ENCODE measurements at places on chromosomes 5 and 9.

DNA sequence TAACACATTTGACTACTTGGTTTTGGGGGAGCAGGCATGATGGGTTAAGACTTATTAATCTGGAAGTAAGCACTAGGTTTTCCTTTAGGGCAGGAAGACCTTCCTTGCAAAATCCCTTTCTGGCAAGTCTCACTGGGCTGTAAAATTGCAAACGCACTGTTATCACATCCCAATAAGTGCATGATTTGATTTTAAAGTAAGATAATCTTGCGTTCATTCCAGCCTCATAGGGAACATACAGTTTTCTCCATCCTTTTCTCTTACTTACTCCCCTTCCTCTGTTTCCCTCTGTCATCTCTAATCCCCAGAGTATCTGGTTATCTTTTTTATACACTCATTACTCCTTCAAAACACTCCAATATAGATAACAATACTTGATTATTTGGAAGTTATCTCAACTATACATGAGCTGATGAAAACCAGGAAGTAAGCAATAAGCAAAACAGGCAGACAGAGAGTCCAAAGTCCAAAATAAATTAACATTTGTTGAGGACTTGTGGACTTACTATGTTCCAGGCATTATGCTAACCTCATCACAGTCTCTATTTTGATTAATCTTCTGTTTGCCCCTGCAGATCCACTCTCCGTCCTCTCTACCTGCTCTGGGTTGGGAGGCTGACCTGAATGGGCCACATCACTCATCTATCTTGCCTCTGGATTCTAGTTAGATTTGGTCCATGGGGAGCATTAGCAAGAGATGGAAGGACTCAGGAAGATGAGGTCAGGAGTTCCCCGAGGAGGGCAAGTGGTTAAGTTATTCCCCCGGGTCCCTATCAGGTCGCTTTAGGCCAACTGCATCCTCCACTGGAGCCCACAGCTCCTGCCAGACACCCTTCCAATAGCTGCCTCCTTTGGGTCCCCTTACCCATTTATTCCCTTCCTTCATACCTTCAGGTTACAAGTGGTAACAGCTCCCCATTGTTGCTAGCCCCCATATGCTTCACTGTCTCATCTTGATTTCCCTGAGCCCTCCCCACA, 60.2 kb downstream of the SLC22A5 start:
- no peak for DNase-seq

DNA sequence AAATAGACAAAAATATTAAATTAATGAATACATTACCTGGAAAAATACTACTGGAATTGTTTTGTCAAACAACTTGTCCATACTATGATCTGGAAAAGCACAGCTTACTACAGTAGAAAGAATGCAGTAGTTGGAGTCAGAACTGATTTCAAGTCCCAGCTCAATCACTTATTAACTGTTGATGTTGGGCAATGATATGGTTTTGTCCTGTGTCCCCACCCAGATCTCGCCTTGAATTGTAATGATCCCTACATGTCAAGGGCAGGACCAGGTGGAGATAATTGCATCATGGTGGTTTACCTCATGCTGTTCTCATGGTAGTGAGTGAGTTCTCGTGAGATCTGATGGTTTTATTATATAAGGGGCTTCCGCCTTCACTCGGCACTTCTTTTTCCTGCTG, 247.5 kb downstream of the CD180 start:
- no peak for DNase-seq

DNA sequence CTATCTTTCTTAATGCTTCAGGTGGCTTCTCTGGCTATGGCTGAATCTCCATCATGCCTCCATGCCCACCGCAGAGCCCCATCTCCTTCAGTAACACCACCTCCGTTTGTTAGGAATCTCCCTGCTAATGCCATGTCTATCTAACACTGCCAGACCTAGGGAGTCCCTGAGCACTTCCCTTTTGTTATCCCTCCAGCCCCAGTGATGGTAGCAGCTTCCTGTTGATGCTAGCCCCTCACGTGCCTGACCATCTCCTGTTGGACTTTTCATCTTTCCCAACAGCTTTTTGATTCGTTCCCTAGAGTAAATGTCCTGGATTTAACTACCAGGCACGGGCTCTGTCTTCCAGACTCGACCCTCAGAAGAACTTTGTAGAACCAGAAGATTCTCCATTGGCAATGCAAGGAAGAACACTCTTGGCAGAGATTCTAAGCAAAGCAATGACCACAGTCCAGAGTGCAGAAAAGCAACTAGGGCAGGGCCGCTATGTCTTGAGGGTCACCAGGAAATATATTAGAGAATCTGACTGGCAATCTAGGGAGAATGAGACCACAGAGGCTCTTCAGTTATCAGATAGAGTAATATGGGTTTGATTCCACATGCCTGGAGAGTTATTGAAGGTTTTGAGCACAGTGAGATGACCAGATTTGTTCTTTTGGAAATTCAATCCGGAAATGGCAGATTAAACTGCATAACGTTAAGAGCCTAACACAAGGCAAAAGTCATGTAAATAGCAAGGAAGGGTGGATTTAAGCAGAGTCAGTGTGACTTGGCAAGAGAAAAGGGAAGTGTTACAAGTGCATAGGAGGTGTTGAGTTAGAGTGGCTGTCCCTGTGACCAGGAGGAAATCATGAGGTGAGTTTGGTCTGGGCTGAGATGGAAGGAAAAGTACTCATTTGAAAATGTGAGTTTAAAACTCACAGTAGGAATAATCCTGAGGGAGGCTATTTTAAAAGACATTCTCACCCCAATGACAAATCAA, 555.2 kb downstream of the ACTL7B start:
- peak; percentile 11 for DNase-seq

GRCh38 chr9:37953775-37954437, 50.0 kb upstream of the SLC25A51 start:
- DNase-seq, result no peak

GRCh38 chr9:86535406-86535915, 181.3 kb upstream of the TUT7 start:
- no peak for DNase-seq

GRCh38 chr5:114362197-114362976, 517 bp downstream of the KCNN2 start:
- no peak for DNase-seq

- no peak for DNase-seq
These were observed 38.8 kb upstream of the RGMB start for GRCh38 chr5:98734646-98735045.

DNA sequence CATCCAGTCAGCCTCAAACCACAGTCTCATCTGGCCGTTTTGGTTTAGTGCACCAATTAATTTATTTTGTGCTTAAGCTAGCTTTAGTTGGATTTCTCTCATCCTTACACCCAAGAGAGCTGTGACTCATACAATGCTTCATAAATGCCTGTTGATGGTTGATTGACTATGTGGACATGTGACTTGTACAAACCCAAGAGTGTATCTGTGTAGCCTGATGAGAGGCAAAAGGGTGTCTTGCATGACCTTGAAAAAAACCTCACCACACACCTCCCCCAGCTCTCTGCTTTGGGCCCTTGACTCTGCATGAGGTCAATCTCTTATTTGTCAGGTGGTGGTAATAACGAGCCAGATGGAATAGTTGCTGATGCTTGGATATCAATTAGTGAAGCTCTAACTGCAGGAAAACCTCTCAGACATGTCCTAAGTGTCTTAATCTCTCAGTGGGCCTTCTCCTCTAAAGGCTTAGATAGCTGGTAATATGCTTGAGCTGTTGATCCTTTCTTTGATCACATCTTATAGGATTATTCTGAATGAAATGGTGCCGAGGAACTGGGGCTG, 10.6 kb upstream of the GLRA1 start:
- DNase-seq, result no peak

- DNase-seq, result no peak
These were observed 163.7 kb downstream of the COL23A1 start for GRCh38 chr5:178426326-178427130.

DNA sequence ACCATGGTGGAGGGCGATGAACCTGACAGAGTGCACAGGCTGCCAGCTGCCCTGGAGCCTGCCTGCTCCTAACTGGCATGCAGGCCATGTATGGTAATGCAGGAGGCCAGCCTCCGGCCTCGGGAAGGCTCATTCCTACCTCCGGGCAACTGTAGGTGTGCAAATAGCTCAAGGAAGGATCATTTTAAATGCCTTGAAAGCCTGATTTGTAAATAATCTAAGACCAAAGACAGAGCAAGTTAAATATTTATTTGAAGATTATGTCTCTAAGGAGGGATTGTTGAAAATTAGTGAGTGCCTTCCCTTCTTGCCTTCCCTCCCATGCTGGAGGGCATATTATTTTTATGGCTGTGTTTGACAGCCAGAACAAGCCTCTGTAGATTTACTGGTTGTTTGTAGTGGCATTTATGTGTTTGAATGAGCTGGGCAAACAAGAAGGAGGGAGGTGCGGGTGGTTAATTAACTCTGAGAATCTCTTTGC, 285.7 kb upstream of the TUT7 start:
- DNase-seq, result no peak

GRCh38 chr9:124558777-124559470, 51.7 kb upstream of the NR5A1 start:
- no peak for DNase-seq

GRCh38 chr5:53476531-53477480, 3.6 kb upstream of the FST start:
- peak; percentile 69 for DNase-seq

DNA sequence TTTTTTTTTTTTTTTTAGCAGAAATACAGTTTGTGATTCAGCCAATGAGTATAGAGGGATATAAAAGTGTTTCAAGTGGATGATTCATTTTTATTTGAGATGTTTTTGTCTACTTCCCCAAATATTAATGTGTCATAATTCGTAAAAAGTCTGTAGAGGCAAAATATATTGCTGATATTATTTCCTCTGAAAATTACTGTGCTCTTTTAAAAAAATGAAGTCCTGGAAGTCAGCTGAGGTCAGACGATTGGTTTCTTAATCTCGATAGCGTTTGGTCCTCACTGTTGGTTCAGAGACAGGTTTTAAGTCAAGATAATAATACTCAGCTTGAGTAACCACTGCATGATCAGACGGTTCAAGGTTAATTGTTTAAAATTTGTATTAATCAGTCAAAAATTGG, 19.5 kb downstream of the IL9 start:
- DNase-seq, result no peak

GRCh38 chr5:144131261-144131660, 39.2 kb downstream of the YIPF5 start:
- DNase-seq, result no peak

- DNase-seq, result no peak
These were observed 68.4 kb downstream of the PPARGC1B start for GRCh38 chr5:149798466-149798865.

- no peak for DNase-seq
These were observed 22.1 kb downstream of the FAM240B start for GRCh38 chr9:38697776-38698300.

DNA sequence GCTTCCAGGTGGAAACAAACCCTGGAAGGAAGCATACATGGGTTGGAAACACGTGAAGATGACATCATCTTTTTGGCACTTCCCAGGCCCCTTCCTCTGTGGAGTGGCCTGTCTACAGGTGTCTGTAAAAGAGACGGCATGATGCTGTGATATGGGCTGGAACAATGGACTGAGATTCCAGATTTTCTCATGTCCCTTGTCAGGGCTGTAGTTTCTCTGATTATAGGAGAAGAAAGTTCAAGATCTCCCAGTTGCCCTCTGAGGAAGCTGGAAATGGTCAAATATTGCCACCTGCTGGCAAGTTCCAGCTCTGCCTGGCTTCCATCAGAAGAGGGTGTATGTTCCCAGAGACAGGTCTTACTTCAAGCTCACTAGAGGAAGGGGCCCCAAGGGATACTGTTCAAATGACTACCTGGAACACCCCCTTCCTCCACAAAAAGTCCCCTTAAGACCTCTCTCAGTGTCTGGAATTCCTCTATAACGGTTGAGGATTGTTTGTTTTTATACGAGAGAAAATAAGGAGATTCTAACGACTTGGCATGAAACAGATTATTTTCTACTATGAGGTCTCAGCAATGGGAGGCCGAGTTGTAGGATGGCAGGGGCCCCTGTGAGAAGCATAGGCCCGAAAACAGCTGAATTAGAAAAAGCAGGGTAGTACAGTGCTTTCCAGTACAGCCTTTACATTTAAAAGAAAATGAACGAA, 7.3 kb upstream of the ANXA6 start:
- DNase-seq, result peak; percentile 71

- no peak for DNase-seq
These were observed 2385.2 kb upstream of the C9orf72 start for GRCh38 chr9:29958469-29958868.

DNA sequence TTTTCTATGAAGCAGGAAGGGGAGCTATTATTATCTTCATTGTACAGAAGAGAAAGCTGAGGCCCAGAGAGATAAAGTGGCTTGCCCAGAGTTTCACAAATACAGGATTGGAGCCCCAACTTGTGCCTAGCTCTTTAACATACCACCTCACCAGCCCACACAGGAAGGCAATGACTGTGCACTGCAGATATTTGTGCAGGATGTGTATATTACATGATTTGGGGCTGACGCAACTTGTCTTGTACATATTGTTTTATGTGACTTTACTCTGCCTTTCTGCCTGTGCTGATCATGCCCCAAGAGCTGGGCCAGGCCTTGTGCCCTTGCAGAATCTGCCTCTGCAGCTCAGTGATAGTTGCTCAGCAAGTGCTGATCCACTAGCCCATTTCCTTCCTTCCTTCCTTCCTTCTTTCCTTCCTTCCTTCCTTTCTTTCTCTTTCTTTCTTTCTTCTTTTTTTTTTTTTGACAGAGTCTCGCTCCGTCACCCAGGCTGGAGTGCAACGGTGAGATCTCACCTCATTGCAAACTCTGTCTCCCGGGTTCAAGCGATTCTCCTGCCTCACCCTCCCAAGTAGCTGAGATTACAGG, 106.6 kb upstream of the TBCA start:
- no peak for DNase-seq

GRCh38 chr9:110129425-110129824, 78.5 kb downstream of the C9orf152 start:
- no peak for DNase-seq

DNA sequence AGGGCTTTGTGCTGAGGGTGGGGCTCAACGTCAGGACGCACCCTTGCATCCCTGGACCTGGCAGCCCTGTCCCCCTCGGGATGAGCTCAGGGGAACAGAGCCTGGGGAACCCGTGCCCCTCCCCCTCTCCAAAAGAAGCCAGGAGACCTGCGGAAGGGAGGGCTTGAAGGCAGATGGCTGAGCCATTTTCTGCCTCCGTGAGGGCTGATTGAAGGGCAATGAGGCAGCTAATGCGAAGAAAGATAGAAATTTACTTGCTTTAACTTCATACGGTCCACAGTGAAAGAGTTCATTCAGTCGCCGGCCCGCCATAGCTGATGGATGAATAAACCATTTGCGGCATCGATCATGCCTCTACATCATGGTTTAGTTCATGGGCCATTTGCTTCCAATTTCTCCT, 28.8 kb downstream of the ASS1 start:
- DNase-seq, result no peak
